AML-193 (cell line): ENCODE measurements at places on chromosomes 1 and 21.

GRCh38 chr1:30331415-30332065 lies 391.8 kb downstream of the MATN1 start:
- DNase-seq = no peak

DNA sequence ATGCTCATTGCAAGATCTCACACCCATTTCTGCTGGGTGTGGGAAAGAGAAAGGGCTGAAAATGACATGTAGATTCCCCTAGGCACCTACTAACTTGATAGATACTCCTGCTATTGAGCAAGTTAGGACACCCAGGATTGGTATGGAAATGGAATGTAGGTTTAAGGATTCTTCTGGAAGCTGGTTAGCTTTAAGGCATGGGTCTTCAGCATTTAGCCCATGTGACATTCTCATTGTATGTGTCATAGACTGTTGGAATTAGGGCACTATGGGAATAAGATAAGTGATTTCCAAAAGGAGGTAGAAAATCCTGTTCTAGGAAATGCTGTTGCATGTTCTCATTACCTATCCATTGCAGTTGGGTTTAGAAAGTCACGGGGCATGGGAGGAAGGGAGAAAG lies 76.2 kb downstream of the DISC1 start:
- no peak for DNase-seq

- no peak for DNase-seq
Observed at GRCh38 chr1:242691610-242691945, 167.1 kb upstream of the PLD5 start.

DNA sequence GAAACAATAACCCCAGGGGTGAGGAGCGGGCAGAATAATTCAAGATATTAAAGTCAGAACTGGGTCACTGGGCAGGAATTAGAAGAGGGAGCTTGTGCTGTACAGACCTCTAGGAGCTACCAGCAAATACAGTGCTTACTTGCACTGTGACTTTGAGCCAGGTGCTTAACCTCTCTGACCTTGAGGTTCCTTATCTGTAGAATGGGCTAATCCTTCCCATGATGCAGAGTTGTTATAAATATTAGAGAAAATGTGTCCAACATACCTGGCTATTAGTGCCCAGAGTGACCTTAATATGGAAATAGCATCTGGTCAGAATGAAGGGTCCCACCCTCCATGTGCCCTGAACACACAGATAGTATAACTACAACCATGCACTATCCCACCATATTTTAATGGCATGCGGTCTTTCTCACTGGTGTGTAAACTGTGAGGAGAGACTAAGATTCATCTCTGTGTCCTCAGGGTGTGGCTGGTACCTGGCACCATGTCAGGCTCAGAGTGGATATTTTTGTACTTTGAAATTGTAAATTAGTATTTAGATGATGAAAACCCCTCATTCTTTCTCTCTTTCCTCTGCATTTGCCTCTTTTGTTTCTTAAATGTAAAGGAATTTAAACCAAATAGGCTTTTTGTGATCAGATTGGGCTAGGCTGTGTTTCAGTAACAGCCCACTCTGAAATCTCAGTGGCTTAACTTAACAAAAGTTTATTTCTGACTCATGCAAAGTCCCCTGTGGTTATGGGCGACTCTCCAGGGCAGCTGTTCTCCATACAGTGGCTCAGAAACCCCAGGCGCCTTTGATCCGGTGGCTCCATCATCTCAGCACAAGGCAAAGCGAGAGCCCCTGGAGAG lies 60.0 kb upstream of the ROR1 start:
- DNase-seq = no peak

DNA sequence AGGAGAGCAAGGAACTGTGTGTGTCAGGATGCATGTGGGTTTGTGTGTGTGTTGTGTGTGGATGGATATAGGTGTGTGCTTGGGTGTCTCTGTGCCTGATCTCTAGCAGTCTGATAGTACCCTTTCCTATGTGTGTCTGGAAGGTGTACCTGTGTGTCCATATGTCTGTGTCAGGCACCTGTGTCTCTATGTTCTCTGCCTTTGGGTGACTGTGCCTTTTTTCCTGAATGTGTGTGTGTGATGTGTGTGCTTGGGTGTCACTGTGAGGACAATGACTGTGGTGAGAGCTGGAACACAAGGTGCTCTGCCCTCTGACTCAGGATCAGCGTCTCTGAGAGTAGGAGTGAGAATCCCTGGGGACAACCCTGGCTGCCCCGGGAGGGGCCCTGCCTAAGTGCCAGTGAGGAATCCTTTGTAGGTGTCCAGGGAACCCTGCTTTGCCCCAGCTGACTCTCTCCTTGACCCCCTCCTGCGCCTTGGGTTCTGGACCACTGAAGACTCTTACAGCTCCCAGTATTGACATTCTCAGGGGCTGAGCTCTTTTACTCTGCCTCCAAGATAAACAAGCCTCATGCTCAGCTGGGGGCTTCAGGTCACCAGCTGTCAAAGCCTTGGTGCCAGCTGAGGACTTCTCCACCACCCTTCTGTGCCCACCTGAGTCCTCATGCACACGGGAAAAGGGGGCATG lies 735 bp upstream of the EFNA3 start:
- DNase-seq = no peak

DNA sequence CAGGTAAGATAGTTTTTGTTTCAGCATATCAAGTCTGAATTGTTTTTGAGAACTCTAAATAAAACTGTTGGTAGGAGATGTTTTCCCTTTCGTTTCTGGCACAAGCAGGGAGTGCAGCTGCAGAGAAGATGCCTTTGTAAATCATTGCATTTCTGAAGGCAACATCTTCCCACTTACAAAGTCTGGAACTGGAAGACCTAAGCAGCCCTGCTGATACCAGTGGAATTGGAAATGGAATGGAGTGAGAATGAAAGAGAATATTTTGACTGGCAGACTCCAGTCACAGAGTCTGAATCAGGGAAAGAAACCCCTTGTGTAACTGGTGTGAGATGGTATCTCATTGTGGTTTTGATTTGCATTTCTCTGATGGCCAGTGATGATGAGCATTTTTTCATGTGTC lies 815.6 kb downstream of the LTN1 start:
- no peak for DNase-seq

DNA sequence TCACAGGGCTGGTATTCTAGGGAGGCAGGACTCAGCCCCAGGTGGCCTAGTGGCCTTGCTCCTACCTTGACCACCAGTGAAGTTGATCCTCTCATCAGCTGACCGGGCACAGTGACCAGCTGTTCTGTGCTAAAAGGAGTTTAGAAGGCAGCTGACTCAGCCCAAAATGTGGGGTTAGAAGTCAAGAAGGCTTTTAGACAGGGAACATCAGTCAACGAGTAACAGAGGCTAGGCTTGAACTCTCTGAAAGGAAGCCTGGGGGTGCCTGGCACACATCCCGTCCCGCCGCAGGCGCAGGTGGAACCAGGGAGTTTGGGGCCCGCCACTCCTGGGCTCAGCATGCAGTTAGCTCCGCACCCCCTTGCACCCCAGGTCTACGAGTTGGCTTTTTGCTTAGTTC lies 114.9 kb upstream of the SLC45A1 start:
- DNase-seq = no peak

DNA sequence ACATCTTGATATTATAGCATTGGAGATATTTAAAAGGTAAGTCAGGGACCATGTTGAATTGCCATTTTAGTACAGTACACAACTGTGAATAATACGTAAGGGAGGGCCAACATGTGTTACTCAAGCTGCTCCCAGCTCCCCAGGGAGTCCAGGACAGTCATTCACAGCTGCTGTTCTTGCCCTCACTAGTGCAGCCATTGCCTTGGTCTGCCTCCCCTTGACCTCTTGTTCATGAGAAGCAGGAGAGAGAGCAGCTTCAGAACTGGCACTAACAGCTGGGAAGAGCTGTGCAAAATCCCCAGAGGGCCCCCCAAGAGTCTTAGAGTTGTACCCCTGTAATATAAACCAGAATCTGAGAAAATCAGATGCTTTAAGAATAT lies 16.4 kb downstream of the TCEANC2 start:
- DNase-seq = no peak

DNA sequence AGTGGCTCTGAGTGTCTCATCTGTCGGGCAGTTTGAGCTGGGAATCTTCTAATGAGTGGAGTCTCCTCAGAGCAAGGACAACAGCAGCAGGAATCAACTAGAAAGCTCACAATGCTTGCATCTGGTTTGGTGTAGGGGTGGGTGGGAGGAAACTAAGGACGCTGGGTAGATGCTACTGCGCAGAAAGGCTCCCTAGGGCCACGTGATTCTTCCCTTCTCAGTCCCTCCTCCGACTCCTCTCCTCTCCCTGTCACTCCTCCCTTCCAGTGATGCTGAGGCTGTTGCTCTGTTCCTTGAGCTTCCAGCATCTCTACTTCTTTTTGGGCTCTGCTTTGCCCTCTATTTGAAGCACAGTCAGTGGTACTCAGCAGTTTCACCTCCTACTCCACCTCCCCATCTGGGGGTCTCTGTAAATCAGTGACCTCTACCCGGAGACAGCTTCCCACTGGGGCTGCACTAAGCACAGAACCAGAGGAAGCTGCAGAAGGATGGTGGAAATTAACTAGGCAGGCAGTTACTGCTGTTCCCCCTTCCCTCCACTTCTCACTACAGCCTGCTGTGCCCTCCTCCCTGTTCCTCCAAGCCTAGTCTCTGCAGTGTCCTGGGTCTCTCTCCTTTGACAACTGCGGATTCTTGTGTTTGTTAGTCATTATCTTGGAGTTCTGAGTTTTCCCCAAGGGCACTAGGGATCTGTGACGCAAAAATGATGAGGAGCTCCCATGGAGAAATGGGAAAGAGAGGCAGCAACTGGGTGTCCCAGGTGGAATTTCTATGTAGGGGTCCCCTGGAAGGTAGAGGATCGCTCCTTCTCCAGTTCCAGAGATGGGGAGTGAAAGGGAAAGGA lies 5.8 kb downstream of the LINGO4 start:
- no peak for DNase-seq

GRCh38 chr1:246351721-246352120 lies 155.4 kb downstream of the SMYD3 start:
- DNase-seq = no peak

DNA sequence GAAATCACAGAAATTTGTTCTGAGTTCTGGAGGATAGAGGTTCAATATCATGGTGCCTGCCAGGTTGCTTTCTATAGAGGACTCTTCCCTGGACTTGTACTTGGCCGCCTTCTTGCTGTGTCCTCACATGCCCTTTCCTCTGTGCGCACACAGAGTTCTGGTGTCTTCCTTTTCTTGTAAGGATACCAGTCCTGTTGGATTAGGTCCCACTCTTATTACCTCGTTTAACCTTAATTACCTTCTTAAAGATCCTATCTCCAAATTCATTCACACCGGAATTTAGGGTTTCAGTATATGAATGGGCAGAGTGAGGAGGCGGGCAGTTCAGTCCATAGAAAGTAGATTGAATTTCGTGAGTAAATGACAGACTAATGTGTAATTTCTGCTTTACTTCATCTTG lies 413.9 kb downstream of the NCAM2 start:
- no peak for DNase-seq

DNA sequence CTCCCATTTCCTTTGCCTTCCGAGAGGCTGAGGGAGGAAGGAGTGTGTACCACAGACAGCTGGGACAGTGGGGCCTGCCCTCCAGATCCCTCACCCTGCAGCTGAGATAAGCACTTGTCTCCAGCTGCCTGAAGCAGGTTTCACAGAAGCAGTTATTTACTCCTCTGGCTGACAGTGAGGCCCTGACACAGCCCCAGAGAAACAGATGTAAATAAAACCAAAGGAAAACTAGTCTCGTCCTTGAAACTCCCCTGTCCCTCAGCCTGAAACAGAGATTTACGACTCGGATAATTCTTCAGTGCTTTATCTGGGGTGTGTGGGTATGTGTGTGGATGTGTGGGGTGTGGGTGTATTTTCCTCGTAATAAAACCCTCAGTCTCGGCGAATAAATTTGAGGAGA lies 181.1 kb downstream of the IGSF21 start:
- DNase-seq = no peak

GRCh38 chr1:27612718-27613117 lies 8.8 kb upstream of the AHDC1 start:
- DNase-seq = no peak

GRCh38 chr1:51927029-51927428 lies 48.5 kb upstream of the NRDC start:
- no peak for DNase-seq

DNA sequence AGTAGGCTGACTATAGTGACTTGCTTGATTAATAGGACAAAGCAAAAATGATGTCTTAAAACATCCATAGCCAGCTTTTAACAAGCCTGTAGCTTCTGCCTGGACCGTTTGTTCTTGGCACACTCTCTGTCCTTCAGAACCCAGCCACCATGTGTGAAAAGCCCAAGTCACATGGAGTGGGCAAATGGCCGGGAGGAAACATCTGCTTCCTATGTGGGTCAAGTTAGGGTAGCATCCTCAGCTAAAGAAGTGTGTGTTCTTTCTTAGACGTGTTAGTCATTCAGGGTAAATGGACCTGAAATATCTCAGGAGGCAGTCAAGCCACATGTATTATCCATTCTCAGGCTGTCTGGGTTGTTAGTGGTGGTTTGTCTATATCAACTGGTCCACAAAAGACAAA lies 23.4 kb downstream of the RD3 start:
- peak; percentile 54 for DNase-seq

DNA sequence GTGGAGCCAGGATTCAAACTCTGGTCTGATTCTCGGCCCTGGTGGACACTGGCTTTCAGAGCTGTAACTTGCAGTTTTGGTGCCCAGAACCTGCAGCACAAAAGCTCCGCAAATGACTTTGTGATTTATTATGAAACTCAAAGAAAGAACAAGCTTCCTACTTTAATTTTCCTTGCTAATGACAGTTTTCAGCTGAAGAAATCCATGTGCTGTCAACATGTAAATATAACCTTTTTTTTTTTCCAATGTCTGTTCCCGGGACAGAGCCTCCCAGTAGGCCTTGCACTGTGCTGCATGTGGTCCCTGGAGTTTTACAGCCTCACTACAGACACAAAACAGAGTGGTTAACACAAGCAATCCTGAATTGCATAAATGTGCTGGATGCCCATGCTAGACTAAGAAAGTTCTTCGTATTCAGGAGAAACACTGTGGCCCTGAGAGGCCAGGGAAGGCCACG lies 62.3 kb upstream of the ANGPTL1 start:
- DNase-seq = no peak

DNA sequence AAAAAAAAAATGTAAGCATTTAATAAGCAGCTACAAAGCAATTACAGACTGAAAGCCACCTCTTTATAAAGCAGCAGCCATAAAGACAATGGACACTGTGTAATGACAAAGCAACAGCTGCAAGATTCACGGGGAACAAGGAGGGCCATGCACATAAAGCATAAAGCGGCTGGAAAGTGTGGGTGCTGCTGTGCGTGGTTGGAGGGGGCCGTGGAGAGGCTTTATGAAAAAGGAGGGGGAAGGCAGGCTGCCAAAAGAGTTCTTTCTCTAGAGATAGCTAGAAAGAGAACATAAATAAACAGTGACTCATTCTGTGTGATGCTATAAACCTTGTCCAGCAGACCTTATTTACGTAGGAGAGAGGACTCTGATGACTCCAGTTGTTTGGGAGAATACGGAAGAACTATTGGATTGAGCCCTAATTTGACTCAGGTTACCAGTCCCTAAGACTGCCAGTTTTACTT lies 49.3 kb downstream of the ADAMTS1 start:
- no peak for DNase-seq
